Naive thymus-derived CD4-positive, alpha-beta T cell (primary cell): ENCODE measurements at places on chromosomes 16 and 17. TPM values are rescaled to one million over a fixed set of nuclear protein-coding genes. Genes with fewer than 3 reads are reported as not detected.

SMIM36 gene
- not detected for polyA plus RNA-seq

EPOP gene
- polyA plus RNA-seq, result not detected

CPHXL2 gene
- not detected for polyA plus RNA-seq

TP53TG3C gene
- polyA plus RNA-seq, result not detected

SPHK1 gene
- polyA plus RNA-seq, result 0.45 TPM

ITGB4 gene
- polyA plus RNA-seq, result 0.35 TPM

ALOX15 gene
- polyA plus RNA-seq, result not detected

NFATC3 gene
- 75.8 TPM for polyA plus RNA-seq

MT1E gene
- 3.5 TPM for polyA plus RNA-seq

ATP1B2 gene
- polyA plus RNA-seq, result not detected

CES5A gene
- not detected for polyA plus RNA-seq

AANAT gene
- not detected for polyA plus RNA-seq

NPIPB13 gene
- polyA plus RNA-seq, result 0.85 TPM

GRCh38 chr17:47338026-47338425 lies 14.3 kb downstream of the EFCAB13 start:
- DNase-seq, result no peak

DNA sequence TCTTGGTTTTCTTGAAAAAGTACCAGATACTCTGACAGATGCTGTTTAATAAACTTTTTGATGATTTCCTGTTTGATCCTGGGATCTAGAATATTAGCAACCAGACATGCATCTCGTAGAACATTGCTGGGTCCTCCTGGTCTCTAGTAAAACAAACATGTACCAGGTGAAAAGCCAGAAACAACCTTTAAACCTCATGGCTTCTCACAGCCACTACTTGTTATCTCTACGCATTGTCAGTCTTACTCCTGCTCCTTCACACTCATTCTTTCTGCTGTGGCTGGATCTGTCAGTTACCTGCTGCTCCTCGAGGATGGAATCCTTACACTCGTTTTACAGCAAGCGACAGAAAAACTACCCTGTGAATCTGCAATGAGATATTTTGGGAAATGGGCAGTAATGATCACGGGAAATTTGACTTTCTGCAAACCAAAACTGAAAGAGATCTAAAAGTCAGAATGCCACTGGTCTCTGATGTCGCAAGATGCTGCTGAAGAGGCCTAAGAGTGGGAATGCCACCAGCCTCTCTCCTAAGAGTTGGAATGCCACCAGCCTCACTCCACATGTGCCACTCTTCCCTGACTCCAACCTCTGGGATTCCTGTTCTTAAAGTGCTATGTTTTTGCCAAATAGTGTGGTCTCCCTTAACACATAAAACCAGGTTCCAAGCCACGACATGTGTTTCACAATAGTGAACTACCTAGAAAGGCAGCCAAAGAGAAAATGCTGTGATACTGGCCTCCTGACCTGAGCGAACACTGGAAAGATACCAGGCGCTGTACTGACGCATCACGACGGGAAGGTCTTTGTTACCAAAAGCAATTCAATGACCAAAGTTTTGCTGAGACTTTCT lies 86.3 kb downstream of the VPS53 start:
- DNase-seq, result no peak

GRCh38 chr16:27695161-27695560 lies 145.2 kb downstream of the KATNIP start:
- DNase-seq, result no peak

- DNase-seq, result peak; percentile 15
Observed at GRCh38 chr17:51298508-51299371, 38.4 kb downstream of the UTP18 start.

- no peak for DNase-seq
Observed at GRCh38 chr17:37761961-37762360, 17.1 kb upstream of the HNF1B start.

- no peak for DNase-seq
Observed at GRCh38 chr17:40097931-40098845, 2.2 kb downstream of the NR1D1 start.

- no peak for DNase-seq
Observed at GRCh38 chr16:22264786-22265185, 32.4 kb upstream of the POLR3E start.

DNA sequence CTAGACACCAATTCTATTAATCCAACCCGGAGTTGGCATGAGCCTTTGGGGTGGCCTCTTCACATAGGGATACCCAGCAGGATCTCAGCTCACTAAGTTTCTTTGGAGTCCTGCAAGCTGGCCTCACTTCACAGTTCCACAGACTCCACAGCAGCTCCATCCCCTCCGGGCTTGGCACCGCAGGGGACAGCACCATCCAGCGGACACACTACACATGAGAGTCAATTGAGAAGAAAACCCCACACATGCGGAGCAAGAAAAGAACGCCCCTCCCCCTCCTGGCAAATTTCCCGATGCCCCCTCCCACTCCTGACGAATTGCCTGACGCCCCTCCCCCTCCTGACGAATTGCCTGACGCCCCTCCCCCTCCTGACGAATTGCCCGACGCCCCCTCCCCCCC lies 31.1 kb downstream of the KLHDC4 start:
- DNase-seq, result no peak

DNA sequence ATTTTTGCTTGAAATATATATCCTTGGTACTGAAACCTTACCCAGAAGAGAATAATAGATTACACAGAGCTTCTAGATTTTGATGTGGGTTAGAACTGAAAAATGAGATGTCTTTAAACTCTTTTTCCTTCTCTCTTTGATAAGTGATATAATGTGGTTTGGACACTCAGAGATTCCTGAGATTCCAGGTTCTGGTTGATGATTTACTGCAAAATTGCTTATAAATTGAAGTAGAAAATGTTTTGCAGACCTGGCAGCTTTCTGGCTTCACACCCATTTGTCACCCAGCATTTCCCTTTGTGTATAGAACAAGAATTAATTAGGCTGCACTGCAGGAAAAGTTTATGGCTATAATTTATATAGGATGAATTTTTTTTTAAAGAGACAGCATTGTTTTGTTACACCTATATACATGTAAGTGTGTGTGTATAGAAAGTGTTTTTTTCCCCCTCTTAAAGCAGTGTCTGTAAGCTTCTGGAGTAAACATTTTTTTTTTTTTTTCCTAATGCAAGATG lies 23.5 kb downstream of the AATF start:
- no peak for DNase-seq

DNA sequence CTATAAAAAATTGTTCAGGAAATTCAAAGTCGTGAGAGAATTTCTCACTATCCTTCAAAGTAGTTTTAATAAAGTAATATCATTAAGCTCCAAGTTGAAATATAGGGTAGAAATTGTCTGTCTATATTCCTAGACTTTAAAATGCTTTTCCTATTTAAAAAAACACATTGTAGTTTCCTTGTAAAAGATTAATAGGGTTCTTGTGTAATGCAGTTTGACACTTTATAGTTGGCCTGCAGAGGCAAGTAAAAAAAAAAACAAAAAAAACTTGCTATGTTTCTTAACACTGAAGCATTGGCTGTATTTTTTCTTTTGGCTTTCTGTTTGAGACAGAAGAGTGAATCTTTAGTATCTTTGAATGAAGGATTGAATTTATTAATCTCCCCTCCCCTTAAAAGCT lies 17.4 kb downstream of the CPD start:
- DNase-seq, result no peak

DNA sequence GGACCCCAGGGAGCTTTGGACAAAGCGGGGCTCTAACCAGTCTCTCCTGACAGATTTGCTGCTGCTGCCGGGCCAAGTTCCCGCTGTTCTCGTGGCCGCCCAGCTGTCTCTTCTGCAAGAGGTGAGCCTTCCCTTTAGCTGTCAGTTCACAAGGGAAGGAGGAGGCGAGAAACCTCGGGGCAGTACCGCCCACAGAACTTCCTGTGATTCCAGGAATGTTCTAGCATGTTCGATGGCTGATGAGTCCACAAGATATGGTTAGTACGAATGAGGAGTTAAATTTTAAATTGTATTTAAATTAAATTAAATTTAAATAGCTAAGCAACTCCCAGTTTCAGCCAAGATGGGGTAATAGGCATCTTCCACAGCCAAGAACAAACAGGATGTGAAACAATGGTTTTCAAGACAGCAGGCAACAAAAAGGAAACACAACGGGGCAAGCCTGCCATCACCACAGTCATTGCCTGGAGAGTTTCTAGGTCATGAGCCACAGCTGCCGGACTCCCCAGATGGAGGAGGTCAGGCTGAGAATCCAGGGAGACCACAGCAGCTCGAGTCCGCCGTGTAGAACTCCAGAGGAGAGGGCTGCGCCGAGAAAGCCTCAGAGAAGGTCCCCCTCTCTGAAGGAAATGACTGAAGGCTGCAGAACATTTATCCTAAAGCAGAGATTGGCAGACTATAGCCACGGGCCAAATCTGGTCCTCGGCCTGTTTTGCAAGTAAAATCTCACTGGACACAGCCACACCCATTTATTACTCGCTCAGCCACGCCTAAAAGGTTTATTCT lies 9.5 kb upstream of the TCF25 start:
- DNase-seq, result peak; percentile 32

DNA sequence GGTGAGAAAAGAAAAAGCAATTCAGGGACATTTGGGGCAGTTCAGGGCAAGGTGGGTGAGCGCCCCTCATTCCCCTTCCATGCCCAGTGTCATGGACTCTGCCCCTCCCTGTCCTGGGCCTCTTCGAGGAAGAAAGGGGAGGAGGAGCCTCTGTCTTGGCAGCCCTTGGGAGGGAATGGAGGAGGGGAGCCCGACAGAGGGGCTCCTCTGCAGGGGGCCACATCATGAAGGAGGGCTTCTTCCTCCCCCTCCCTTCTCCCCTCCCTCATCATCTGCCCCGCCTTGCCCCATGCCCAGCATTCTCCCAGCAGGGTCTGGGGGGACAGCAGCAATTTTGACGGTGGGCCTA lies 33.2 kb upstream of the TAC4 start:
- no peak for DNase-seq

DNA sequence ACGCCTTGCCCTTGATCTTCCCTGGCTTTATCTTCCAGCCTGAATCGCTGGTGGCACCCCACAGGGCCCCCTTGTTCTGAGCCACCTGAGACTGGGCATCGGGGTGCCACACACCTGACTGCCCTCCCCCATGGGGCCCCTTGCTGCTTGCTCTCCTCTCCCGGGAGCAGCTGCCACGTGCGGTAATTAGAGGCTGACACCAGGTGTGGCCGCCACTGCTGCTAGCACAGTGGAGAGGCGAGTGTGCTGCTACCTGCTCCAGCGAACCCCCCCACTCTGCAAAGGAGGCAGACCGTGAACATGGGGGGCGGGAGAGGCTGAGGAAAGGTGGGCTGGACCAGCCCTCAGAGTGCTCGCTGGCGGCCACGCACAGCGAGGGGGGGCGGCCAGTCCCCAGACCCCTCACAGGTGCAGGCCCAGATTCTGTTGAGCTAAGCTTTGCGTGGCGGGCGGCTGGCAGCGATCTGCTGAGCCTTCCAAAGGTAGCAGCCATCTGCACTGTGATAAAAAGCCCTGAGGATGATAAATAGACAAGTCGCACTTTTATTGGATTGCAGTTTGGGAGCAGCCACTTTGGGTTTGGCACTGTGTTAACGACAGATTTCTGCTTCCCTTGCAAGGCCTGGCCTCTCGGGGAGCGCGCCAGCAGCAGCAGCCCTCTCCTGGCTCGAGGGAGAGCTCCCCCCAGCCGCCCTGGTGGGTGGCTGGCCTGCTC lies 167.9 kb upstream of the GSE1 start:
- DNase-seq, result no peak

DNA sequence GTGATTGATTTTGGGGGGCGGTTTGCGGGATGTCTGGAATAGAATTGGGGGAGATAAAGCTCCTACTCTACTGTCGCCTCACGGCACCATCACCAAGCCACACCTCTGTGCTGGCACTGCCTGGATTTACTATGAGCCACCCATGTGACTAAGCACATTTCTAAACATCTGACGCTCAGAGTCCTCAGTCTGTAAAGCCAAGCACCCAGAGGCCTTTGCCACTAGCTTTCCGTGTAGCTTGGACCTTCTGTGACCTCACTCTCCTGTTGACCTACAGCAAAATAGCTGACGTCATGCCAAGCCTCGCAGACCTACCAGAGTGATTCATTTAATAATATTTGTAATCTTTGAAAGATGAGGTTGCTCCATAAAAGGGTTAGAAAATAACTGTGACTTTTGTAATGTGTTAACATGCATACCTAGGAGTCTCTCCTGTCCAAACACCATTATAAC lies 38.5 kb upstream of the MYOCD start:
- DNase-seq, result no peak

DNA sequence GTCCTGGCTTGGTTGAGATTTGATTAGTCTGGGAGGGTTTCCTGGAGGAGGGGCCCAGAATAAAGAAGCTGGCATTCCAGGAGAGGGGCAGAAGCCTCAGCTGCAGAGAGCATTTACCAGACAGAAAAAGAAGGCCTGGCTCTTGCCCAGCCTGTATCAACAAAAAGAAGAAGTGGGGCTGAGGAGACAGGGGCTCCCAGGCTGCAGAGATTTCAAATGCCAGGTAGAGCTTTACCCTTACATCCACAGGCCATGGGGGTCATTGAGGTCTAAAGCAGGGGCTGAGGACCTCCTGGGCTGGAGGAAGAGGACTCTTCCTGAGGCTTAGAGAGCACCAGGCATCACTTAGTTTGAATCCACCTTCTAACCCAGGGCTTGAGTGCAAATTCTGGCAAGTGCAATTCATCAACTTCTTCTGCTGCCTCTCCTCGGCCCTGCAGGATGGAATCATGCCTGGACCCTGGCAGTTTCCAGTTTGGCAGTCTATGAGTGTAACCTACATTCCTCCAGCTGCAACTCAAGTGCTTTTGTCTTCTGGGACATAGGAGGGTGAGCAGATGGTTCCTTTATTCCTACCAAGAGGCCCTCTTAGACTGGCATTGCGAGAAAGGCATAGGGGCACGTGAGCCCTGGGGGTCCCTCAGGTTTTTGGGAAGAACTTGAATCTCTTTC lies 15.3 kb downstream of the CA7 start:
- no peak for DNase-seq

DNA sequence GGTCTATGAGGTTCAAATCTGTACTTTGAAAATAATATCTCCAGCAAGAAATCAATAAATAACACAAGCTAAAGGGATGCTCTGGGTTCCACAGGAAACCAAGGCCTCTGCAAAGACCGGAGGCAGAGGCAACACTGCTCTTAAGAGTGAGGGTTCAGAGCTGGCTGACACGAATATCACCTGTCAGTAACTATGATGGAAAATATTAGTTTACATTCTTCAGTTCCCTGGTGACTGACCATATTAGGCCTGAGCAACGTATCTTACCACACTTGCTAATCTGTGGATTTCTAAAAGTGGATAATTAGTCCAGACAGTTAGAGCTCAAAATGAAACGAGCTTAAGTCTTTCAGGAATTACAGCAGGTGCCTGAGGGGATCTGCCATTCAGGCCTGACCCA lies 459.3 kb downstream of the HS3ST3B1 start:
- DNase-seq, result no peak

DNA sequence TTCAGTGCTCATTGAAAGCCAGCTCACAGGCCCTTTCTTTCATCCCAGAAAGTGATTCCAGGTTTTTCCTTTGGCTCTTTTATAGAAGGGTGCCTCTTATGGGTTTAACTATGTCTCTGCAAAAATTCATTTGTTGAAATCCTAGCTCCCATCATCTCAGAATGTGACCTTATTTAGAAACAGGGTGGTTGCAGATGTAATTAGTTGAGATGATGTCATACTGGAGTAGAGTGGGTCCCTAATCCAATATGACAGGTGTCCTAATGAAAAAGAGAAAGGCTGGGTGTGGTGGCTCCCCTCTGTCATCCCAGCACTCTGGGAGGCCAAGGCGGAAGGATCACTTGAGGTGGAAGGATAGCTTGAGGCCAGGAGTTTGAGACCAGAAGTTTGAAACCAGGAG lies 64.2 kb upstream of the FAM20A start:
- DNase-seq, result no peak

GRCh38 chr17:48804936-48805411 lies 12.1 kb downstream of the TTLL6 start:
- peak; percentile 61 for DNase-seq

GRCh38 chr17:37322826-37323561 lies 52.8 kb upstream of the C17orf78 start:
- no peak for DNase-seq
